ENCODE measurements at places on chromosomes 3 and 15.

GRCh38 chr3:71579326-71579934 is 4.1 kb downstream of the FOXP1 start:
- DNase-seq, result no peak

- DNase-seq, result peak; percentile 96
Measured at GRCh38 chr15:41774062-41774881, at the start of gene MAPKBP1. Gene MAPKBP1, plus strand, starts transcription at chr15:41774484. Its CDS starts 792 bp downstream, at chr15:41775276.

DNA sequence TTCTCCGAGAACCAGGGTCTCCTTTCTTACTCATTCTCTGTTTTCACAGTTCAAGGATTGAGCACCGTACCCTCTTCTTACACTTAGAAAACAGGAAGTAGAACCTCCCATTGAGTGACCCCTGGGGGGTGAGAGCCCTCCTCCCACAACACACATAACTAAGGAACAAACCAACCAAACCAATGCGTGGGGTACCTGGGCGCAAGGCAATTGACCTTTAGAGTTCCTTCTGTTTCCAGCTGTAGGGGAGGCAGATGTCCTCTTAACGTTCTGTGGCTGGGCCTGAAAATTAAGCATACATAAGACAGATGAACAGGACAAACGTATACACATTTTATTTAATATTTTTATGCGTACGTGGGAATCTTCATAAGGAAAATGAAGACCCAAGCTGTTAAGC is 33.5 kb upstream of the TIMP4 start:
- no peak for DNase-seq

DNA sequence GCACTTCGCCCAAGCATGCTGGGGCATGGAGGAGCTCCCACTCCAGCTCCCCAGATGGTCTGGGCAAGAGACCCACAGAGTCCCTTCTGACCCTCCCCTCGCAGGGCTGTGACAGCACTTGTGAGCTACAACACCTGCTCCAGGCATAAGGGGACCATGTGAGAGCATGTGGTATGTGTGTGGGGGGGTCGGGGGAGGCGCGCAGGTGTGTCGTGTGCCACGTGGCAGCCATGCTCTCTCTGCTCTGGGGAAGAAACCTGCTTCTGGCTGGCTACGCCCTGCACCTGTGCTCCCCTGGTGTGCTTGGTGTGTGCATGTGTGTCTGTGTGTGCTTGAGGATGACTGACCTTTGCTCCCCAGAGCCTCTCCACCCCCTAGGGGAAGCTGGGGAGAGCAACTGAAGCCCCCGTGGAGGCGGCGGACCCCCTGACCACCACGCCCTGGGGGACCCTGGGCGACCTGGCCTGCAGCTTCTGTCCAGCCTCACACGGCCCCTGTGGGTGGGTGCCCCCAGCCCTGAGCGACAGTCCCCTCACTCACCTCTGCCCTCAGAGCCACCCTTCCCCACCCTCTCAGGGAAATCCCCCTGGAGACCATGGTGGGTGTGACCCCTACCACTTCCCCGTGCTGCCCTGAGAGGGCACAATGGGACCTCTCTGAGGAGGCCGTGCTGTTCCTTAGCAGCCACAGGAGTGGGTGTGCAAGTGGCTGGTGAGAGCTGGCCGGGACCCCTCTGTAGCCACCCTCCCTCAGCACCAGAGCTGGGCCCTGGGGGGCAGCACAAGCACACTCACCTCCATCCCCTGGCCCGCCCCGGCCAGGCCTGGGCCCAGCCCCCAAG is 16.6 kb upstream of the SEC13 start:
- no peak for DNase-seq

GRCh38 chr3:65342084-65342683 is 654.4 kb upstream of the ADAMTS9 start:
- DNase-seq, result peak; percentile 6

DNA sequence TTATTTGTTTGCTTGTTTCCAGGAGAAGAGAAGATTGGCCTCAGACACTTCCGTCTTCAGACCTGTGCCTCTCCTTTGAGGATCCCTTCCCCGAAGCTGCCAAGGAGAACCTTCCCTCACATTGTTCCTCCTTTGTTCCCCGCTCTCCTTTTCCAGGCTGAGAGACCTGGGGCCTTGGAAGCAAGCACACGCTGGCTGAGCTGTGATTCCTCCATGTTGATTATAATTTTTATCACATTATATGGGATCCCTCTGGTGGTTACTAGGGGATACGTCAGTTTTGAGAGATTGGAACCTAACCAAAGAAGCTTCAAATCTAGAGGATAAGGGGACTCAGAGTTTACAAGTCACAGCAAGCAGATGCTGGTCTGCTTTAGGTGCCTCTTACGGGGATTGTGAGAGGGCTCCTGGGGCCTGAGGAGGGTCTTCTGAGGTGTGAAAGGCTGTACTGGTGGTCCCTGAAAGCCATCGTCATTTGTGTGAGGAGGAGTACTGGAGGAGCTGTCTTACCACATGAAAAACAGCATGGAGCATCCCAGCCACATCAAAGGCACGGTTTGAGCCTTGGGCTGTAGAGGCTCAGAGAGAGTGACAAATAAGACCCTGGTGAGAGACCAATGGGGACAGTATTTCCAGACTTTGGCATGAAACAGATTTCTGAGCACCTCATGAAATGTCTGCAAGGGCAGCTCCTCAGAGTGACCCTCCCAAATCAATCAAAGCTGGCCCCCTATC is 760.1 kb upstream of the CFAP20DC start:
- no peak for DNase-seq

DNA sequence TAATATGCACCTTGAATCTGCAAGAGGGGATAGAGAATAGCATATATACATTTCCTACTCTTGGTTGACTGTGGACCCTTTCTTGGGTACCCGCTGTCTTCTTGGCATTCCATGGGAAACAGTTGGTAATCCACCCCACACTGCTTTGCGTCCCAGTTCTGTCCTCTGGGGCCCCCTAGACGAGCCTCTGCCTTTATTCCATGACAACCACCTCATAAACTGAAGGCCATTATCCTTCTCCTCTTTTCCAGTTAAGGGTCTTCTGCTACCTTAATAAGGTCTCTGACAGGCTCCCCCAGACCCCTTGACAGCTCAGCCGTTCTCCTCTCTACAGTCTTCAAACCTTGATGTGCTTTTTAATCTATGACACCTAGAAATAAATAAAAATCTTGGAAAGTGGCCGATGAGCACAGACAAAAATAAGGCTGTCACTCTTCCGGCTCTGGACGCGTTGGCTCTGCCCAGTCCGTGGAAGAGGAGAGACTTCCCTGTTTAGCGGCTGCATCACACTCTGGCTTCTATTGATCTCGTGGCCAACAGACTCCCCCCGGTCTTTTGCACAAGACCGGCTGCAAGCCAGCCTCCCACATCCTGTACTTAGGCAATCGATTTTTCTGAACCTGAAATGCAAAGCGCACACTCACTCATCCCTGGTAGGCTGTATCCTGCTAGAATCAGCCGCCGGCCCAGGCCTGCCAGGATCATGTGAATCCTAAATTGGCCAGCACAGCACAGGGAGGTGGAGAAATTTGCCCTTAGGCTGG is 251.0 kb upstream of the TLE3 start:
- no peak for DNase-seq

DNA sequence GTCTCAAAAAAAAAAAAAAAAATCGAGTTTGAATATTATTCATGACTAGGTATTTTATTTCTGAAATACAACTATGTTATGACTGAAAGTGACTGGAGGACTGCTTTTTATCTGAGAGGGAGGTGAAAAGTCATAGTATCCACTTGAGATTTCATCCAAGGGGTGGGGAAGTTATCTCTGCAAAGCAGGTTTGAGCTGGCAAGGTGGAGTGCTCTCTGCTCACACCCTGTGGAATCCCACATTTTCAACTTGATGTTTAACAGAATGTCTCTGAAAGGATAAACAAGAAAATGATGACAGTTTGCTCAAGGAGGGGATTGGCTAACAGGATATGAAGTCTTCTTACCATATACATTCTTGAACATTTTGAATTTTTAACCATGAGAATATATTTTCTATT is 27.3 kb upstream of the SEC62 start:
- DNase-seq, result no peak

DNA sequence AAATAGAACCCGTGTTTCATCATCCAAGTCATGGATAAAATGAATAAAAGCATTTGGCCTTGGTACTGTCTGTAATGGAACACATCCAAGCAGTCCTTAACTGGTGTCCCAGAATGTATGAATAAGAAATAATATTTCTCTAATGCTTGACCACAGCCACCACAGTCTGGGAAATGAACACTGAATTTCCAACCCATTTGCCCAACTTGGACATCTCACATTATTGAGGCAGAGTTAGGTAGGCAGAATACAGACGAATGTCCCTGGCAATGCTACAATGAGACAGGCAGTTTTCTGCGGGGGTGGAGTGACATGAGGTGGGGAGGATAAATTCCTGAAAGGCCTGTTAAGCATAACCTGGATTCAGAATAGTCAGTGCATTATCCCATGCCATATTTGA is 245.7 kb downstream of the ZIC1 start:
- DNase-seq, result no peak

DNA sequence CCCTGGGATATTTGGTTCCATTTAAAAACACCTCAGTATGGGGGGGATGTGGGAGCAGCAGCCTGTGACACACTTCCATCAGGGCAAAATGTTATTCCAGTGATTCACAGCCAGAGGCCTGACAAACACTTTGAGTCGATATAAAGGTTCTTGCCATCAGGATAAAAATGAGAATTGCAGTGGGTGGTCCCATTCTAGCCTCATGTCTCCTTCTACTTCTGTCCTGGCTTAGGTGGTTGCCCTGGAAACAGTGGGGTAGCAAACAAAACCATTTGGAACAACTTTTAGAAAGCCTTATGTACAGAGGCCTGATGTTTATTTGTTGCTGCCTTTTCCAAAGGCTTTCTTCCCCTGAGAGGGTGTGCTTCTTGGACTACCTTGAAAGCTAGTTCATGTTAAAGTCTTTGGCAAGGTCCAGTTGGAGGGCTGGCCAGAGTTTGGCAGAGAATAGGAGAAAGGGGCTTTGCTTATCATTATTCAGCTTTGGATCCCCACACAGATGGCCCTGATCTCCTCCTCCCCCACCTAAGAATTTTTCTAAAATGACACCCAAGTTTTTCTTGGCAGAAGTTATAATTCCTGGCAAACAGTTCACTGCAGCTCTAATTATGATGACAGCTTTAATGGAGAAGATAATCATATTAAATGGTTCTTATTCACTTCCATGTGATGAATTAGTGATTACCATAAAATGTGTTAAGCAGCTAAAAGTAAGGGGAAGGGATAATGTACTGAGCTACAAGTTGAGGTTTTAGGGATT is 84.2 kb upstream of the ZNF280D start:
- DNase-seq, result no peak

DNA sequence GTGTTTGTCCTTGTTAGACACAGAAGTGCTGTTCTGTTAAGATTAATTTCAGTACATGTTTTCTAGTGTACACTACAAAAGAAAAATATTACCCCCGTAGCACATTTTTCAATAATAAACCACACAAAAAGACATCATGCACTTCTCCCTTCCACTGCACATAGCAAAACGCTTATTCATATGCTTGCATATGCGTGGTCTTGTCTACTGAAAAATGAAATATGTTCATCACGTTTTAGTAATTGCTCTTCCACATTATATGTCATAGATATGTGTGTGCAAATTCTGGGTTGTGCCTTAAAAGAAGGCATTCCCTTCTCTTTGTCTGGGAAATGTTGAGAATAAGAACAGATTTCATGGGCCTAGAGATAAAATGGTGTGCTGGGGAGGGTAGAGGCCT is 353.9 kb downstream of the NSUN3 start:
- no peak for DNase-seq

DNA sequence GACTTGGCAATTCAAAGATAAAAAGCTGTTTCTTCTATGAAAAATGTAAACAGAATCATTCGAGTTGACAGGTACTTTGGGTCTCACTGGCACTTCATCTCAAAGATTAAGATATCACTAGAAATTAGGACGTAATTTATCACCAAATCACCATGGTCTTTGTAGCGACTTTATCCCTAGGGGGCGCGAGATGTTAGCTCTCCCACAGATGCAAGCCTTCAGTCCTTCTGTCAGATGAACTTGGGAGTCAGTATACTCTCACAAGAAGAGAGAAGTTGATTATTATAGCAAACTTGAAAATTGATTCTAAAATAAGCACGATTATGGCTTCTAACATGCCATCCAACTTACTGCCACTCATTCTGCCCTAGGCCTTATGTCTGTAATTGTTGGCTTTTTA is 150.3 kb downstream of the ALCAM start:
- no peak for DNase-seq

- no peak for DNase-seq
Measured at GRCh38 chr3:157533298-157534070, 30.3 kb upstream of the VEPH1 start.

DNA sequence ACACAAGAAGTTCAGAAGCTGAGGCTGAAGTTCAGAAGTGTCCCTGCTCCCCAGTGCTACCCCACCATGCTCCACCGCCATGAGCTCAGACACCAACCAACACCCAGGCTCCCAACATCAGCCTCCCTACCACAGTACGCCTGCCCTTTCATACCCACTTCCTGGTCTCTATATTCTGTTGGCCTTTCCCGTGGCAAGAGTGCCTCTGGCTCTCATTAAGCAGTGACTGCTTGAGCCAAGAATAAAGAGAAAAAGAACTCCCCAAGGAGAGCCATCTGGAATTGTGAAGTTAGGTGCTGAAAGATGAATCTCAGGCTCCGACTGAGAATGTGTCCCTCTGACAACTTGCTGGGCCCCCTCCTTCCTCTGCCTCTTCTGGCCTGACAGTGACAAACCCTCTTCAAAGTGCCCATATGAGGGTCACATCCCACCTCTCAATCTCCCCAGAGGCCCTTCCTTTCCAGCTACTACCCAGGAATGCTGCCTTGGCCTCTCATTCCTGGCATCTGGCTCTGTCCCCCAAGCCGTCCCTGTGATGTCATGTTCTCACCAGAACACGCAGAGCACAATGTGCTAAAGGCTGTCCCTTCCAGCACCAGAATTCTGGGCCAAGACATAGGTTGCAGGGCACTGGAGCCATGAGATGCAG is 306.8 kb downstream of the NTRK3 start:
- DNase-seq, result no peak

- no peak for DNase-seq
Measured at GRCh38 chr3:184636741-184637316, 75.0 kb downstream of the MAGEF1 start.

DNA sequence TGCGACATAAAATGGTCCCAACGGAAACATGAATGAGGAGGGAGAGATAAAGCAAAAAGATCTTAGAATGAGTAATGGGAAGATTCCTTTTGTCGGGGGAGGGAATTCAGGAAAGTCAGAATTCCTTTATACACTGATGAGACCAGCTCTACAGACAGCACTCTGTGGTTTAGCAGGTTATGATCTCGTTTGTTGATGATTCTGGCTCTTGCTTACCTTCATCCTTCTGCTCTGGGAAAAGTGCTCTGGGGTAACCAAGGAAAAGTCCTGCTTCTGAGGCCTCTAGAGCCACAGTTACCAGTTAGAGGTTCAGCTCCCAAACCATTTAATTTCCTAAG is 150.7 kb upstream of the NR2E3 start:
- no peak for DNase-seq

- no peak for DNase-seq
Measured at GRCh38 chr15:64634576-64635498, 140.6 kb downstream of the RBPMS2 start.

DNA sequence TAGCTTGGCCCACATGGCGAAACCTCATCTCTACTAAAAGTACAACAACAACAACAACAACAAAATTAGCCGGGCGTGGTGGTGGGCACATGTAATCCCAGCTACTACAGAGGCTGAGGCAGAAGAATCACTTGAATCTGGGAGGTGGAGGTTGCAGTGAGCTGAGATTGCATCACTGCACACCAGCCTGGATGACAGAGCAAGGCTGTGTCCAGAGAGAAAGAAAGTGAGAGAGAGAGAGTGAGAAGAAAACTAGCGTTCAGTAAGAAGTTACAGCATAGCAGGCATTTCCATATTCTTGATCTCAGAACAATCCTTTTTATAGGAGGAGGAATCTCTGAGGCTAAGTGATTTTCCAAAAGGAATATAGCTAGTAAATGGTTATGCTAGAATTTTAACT is 1076.1 kb downstream of the AGBL1 start:
- no peak for DNase-seq
